Stimulated activated CD4-positive, alpha-beta T cell treated with anti-CD3 and anti-CD28 coated beads, Interleukin-4, amount 100 ng/mL, for 24 hours (primary cell): ENCODE measurements at places on chromosomes 1 and 21.

- no peak for DNase-seq
Measured at GRCh38 chr21:27275294-27275927, 308.5 kb upstream of the ADAMTS5 start.

DNA sequence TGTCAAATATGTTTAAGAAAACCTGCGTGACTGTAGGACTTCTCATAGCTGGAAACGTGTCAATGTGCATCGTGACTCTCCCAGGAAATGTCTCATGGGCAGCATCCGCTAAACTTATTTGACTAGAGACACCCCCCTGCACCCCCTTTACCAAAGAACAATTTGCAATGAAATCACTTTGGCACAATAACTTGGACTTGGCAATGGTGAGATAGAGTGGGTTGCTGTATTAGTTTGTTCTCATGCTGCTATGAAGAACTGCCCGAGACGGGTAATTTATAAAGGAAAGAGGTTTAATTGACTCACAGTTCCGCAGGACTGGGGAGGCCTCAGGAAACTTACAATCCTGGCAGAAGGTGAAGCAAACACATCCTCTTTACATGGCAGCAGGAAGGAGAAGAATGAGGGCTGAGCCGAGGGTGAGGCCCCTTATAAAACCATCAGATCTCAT is 13.8 kb downstream of the CLDN14 start:
- no peak for DNase-seq

GRCh38 chr1:58699011-58699762 is 675 bp downstream of the MYSM1 start:
- DNase-seq = no peak

DNA sequence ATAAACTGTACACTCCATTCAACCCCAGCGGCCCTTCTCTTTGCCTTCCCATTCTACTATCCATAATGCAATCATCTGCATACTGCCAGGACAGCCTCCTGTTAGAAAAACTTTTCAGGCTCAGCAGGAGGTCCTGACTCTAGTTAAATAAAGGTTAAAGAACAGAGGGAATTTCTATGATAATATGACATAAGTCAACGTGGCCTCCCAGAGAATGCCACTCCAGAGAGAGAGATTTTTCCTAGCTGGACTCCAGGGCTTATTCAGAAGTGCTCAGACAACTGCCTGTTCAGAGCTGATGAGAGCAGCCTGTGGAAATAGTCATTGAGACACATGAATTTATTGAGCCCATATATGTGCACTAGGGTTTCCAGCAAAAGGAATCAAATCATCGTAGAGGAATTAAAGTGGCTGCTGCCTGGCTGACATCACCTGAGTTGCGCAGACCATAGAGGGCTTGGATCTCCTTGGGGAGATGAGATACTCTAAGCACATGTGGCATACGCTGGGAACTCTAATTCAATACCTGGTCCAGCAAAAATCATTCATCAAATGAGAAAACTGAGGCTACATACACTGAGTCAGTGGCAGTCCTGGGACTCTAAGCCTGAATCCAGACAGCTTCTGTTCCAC is 736.2 kb downstream of the PTPRU start:
- DNase-seq = no peak

- no peak for DNase-seq
Measured at GRCh38 chr1:219443763-219444162, 169.1 kb downstream of the ZC3H11B start.

DNA sequence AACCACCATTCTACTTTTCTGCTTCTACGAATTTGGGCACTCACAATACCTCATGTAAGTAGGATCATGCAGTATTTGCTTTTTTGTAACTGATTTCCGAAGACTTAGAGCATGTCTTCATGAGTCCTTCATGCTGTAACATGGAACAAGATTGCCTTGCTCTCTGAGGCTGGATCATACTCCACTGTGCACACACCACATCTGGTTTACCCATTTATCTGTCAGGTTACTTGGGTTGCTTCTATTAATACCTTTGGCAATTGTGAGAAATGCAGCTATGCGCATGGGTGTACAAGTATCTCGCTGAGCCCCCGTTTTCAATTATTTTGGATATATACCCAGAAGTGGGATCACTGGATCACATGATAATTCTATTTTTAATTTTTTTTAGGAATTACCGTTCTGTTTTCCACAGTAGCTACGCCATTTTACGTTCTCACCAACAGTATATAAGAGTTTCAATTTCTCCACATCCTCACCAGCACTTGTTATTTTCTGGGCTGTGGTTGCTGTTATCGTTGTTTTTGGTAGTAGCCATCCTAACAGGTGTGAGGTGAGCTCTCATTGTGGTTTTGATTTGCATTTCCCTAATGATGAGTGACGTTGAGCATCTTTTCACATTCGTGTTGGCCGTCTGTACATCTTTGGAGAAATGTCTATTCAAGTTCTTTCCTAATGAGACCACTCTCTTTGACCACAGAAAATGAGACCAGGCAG is 10.7 kb upstream of the SLC2A5 start:
- DNase-seq = no peak

- no peak for DNase-seq
Measured at GRCh38 chr1:59903141-59903754, 23.3 kb downstream of the CYP2J2 start.

- no peak for DNase-seq
Measured at GRCh38 chr1:225388372-225388771, 39.5 kb downstream of the LBR start.

GRCh38 chr1:83931658-83932253 is 67.2 kb downstream of the TTLL7 start:
- peak; percentile 15 for DNase-seq

- DNase-seq = no peak
Measured at GRCh38 chr1:17097787-17098186, 21.5 kb downstream of the PADI2 start.

DNA sequence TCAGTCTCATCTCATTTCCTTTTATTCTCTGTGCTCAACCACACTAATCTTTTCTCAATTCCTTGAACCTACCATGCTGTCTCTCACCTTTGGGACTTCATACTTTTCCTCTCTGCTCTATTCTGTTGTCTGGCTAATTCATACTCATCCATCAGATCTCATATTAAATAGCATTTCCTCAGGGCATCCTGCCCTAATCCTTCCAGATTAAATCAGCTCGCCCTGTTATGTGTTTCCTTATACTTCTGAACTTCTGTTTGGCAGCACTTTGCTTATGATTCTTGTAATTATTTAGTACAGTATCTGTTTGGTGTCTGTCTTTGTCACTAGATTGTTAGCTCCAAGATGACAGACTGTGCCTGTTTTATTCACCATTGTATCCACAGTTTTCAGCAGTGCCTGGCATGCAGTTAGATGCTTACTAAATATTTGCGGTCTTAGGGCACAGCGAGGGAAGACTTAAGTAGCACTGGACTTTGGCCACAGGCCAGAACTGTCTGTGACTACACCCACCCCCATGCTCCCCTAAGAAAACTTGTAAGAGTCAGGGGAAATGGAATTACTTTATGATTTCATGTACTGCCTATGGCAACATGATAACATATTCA is 9.9 kb upstream of the CAP1 start:
- DNase-seq = no peak

DNA sequence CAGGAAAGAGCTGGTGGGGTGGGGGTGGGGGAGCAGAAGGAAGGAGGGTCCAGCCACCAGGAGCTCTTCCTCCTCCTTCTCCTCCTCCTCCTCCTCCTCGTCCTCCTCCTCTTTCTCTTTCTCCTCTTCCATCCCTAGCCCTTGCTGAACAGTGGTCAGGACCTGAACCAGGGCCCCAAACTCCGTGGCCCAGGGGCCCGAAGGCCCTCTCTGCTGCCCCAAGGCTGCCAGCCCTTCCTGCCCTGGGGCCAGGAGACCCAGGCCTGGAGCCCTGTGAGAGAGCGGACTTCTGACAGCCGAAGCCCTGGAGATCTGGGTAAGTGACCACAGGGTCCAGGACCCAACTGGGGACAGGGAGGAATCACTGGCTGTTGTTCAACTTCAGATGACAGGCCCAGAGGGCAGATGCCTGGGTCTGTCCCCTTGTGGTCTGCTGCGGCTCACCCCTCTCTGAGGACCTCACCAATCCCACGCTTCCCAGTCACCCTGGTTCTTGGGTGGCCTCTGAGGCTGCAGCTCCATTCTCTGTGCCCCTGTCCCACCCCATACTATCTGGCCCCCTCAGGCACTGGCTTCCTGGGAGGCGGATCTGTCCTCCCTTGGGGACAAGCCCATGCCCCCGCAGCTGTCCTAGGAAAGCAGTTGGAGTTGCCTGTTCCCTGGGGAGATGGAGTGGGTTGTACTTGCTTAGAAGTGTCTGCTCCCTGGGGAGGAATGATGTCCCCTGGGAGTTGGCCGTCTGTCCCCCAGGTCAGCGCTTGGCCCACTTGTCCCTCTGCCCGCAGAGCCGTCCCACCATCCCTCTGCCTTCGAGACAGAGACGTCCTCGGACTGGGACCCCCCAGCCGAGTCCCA is 51.8 kb downstream of the VWA5B1 start:
- DNase-seq = no peak

DNA sequence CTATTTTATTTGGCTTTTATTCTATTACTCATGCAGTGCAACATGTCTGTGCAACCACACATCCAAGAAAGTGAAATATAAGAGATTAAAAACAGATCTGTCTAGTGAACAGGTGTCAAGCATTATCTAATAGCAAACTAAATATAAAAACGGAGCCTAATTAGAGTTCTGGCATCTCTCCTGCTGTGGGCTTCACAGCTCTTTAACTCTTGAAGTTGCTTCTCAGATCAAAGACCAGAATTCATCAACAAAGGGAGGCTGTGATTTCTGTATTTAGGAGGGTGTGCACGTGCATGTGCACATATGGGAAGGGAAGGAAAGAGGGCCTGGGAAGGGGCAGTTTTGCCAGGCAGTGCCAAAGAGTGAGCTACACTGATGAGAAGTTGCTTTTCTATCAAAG is 81.0 kb downstream of the MIS18A start:
- DNase-seq = no peak

DNA sequence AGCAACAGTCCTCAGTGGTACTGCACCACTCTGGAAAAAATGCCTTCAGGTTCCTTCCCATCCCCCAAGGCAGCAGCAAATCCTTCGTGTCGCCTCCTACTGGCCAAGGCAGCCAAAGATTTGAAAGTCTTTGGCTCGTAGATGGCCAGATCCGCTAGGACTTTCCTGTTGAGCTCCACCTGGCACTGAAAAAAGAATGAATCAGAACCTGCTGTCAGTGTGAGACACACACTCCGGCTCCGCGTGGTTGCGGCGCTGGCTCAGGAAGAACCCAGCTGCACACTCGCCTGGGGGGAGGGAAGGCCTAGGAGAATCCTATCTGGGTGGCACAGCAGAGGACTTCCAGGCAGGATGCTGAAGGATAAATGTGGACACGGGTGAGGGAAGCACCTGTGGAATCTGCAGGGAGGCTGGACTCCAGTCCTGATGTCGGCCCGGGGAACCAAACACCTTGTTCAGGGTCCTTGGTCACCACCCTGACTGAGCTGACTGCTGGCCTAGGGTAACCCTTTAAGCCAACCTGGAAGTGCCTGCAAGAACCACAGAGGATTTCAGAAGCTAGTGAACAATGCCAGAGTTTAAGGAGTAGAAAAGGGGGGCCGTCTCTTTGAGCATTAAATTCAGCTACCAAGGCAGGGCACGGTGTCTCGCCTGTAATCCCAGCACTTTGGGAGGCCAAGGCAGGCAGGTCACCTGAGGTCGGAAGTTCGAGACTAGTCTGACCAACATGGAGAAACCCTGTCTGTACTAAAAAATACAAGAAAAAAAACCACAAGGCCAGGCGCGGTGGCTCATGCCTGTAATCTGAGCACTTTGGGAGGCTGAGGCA is 3.2 kb upstream of the CCNL2 start:
- peak; percentile 57 for DNase-seq

GRCh38 chr1:167674156-167674555 is 44.1 kb downstream of the RCSD1 start:
- DNase-seq = no peak

DNA sequence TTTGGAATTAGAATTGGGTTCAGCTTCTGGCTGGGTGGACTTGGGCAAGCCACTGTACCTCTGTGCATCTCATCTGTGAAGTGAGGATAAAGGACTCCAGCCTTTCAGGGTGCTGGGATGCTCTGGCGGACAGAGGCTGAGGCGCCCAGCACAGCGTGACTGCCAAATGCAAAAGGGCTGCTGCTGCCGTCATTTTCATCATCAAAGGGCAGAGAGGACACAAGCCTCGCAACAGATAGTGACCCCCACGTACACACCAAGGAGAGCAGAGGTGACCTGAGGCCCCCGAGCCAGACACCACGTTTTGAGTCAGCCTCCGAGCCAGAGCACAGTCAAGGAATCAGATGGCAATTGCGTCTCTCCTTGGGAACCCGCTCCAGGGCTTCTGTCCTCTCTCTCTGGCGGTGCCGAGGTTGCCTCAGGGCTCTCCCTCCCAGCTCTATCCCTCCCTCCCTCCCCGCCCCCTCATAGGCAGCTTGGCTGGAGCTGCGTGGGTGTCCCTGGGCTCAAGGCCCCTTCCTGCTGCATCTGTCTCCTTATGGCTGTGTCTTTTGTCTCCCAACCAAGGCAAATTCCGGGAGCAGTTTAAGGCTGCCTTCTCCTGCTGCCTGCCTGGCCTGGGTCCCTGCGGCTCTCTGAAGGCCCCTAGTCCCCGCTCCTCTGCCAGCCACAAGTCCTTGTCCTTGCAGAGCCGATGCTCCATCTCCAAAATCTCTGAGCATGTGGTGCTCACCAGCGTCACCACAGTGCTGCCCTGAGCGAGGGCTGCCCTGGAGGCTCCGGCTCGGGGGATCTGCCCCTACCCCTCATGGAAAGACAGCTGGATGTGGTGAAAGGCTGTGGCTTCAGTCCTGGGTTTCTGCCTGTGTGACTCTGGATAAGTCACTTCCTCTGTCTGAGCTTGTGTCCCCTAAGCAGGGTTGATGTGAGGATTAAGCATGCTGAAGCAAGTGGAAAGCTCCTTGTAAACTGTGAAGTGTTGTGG is 9.0 kb downstream of the HCRTR1 start:
- no peak for DNase-seq

DNA sequence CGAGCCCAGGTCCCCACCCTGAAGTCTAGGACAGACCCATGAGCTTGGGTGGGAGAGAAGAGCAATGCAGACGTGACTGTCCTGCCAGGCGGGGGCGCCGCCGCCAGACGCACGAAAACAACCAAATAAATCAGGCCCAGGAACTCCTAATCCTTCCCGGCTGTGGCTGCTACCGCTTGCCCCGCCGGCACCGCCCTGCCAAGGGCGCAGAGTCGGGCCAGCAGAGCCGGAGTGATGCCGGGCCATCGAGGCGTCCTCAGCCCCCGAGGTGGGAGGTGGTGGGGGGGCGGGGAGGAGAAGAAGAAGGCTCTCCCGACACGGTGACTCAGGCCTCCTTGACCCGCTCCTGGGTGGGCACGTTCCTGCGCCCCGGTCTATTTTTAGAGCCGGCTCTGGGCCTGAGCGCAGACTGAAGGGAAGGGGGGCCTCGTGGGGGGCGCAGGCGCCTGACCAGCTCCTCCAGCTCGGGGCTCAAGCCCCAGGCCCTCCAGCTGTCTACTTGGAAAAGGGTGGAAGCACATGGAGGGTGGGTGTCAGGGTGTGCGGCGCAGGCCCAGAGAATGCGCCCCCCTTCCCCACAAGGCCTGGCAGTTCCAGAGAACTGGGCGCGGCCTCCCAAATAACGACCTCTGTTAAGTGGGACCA is 10.7 kb upstream of the COL16A1 start:
- peak; percentile 8 for DNase-seq

- DNase-seq = no peak
Measured at GRCh38 chr1:109385417-109385816, 12.3 kb downstream of the SORT1 start.

GRCh38 chr1:155123801-155124200 is 3.9 kb upstream of the EFNA1 start:
- no peak for DNase-seq

- DNase-seq = no peak
Measured at GRCh38 chr1:204434116-204434755, 22.6 kb upstream of the PPP1R15B start.

GRCh38 chr1:238772322-238772721 is 614.0 kb upstream of the CHRM3 start:
- DNase-seq = no peak

GRCh38 chr1:40711465-40712404 is 20.2 kb downstream of the NFYC start:
- no peak for DNase-seq
